ENCODE measurements at places on chromosomes 3 and 15. TPM values are rescaled to one million over a fixed set of nuclear protein-coding genes. Genes with fewer than 3 reads are reported as not detected.

Gene SERPINI2
- not detected for total RNA-seq

GRCh38 chr3:121730940-121731687, 18.4 kb downstream of the GOLGB1 start:
- no peak for DNase-seq

DNA sequence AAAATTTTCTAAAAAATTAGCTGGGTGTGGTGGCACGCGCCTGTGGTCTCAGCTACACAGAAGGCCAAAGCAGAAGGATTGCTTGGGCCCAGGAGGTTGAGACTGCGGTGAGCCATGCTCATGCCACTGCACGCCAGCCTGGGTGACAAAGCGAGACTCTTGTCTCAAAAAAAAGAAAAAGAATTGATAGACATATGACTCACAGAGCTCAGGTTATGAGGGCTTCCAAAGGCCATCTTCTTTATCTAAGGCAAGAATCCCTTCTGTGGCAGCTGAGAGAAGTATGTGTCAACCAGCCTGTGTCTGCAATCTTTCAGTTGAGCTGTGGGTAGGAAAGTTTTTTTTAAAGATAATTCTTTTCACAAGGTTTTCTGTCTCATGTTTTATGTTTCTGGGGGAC, 53.9 kb downstream of the MRPS25 start:
- DNase-seq: no peak

- DNase-seq: no peak
These were observed 491.6 kb upstream of the NECTIN3 start for GRCh38 chr3:110579840-110580550.

DNA sequence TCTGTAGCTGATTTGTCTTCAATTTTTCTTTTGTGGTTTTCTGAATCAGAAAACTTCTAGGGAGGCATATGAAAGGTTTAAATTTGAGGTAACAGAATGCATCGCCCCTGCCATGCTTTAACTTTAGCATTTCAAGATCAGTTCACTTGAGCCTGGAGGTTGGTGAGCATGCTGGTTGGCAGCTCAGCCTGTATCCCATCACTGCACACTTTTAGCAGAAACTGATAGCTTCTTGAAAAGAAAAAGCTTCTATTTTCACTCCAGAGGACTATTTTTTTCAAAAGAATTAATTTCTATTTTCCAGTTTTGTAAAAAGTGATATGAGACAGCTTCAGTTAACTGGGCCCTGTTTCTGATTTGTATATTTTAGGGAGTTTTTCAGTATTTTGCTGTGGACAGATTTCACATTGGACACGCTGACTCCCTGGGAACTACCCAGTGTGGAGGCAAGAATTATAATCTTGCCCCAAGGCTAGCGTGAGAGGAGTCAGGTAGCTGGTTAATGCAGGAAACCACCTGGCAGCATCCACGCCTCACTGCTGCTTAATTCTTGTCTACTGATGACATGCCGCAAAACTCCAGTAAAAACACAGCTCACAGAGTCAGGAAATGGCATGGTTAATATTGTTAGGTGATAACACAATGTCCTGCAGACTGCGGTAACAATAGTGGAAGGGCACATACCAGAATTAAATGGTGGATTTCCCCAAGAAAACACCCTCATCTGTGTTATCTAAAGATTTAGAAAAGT, 71.4 kb downstream of the DUT start:
- no peak for DNase-seq

- no peak for DNase-seq
These were observed 98.9 kb downstream of the EOMES start for GRCh38 chr3:27623085-27623753.

DNA sequence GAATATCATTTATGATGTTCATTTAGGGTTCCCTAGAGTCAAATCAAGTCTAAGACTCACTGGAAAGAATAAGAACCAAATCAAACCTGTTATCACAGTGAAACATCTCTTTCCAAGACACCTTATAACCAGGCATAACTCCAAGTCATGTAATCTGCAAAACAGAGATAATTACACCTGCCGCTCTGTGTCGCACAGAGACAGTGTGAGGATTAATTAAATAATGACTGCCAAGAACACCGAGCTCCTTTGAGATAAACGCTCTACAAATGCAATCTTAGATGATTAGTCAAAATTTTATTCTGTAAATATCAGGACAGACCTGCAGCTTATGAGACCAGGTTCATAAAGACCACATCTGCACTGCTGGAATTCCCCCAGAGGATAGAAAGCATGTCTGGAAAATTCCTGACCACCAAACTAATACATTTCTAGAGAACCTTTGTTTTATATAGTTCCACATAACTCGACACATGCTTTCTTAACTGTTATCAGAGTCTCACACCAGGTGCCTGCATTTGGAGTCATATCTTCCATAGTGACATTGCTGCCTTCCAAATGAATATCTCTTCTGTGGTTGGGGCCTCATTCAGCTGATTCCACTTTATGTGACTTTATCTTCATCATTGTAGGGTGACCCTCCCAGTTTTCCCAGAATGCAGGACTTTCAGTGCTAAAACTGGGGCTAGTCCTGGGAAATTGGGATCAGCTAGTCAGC, 252.8 kb downstream of the CD47 start:
- no peak for DNase-seq

GRCh38 chr3:29270752-29271151, 10.1 kb upstream of the RBMS3 start:
- DNase-seq: no peak

- no peak for DNase-seq
These were observed 16.3 kb upstream of the LCTL start for GRCh38 chr15:66581972-66582537.

Data from thyroid gland (tissue), 4 donors.